ENCODE measurements at places on chromosomes 2 and 18. TPM values are rescaled to one million over a fixed set of nuclear protein-coding genes. Genes with fewer than 3 reads are reported as not detected.

DNA sequence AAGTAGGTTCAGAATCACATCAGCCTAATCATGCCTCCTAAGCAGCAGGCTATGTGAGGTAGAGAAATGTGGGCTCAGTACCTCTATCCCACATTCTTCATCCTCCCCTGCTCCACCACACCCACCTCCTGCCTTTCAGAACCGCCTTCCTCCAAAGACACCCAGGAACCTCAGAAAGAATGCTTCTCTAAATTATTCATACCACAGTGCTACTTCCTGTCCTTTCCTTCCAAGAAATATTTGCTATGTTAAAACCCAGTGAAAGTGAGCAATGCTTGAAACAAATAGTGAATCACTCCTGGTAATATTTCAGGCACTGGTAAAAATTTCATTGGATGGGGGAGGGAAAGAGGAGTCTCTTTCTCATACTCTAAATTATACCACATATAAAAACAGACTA, 24.0 kb upstream of the CREB1 start:
- no peak overlapping the region for H3K4me3 ChIP-seq
- H3K27ac ChIP-seq, result no peak overlapping the region
- DNase-seq, result no peak
- H3K36me3 ChIP-seq, result no peaks in the 10 kb centered on the region

DNA sequence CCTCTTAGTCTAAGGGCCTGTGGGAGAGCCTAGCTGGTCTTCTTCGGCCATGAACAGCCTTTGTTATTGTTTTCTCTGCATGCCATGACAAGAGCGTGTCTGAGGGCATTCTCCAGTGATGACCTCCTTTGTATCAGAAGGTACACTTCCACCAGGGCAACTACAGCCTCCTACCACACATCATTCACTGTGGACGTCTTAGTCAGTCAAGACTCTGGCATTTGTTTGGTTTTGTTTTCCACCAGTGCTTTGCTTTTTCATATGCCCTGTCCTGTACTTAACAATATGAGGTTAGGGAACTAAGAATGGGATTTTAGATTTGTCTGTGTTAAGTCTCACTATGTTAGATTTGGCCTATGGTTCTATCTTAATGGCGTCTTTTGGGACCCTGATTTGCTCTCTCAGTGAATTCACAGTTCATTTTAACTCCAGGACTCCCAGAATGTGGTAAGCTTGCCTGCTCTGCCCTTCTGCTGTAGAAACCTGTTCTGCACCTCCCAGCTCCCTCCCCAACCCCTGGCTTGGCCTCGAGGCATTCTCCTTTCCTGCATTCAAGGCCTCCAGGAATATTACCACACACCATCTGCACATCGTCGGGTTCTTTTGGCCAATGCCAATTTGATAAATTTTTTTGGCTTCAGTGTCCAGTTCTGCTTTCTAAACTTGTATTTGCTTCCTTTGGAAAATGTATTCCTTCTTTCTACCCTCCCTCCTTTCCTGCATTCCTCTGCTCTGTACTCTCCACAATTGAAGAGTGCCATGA, 42.8 kb upstream of the IL1R1 start:
- peaks cover 9% of the 10 kb centered on the region for H3K4me1 ChIP-seq
- no peak for DNase-seq
- no peaks in the 10 kb centered on the region for H3K27me3 ChIP-seq

GRCh38 chr2:170339322-170339721, 161.4 kb downstream of the MYO3B start:
- no peaks in the 10 kb centered on the region for H3K36me3 ChIP-seq
- DNase-seq, result peak; percentile 41

SCTR gene
- total RNA-seq, result not detected

PSMD14 gene
- 57.9 TPM for total RNA-seq

Measured in thyroid gland (tissue), 4 donors.